ENCODE measurements at places on chromosomes 2 and 18.

- no peak for DNase-seq
Observed at GRCh38 chr2:235411905-235412485, 81.8 kb upstream of the AGAP1 start.

GRCh38 chr18:9741793-9742523 lies 33.9 kb downstream of the RAB31 start:
- DNase-seq, result no peak

- no peak for DNase-seq
Observed at GRCh38 chr18:21650311-21650710, 38.2 kb downstream of the SNRPD1 start.

DNA sequence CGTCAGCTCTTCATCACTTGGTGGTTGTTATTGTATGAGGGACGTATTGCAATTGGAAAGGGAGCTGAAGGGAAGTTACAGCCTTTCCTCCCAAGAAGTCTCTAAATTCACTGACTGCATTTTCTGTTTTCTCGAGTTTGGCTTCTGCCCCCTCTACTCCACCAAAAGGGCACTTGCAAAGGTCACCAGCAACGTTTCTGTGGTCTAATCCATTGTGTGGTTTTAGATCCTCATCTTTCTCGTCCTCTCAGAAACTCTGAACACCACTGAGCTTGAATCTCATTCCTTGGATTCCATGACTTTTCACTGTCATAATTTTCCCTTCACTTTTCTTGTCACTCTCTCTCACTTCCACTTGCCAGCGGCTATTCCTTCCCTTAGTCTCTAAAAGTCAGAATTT lies 308.0 kb downstream of the AFF3 start:
- no peak for DNase-seq

GRCh38 chr2:196677404-196677803 lies 37.9 kb downstream of the CCDC150 start:
- DNase-seq, result no peak
